ENCODE measurements at places on chromosomes 16 and 17.
A peak's percentile ranks its signal among the peaks of the same experiment; 100 is the strongest.

DNA sequence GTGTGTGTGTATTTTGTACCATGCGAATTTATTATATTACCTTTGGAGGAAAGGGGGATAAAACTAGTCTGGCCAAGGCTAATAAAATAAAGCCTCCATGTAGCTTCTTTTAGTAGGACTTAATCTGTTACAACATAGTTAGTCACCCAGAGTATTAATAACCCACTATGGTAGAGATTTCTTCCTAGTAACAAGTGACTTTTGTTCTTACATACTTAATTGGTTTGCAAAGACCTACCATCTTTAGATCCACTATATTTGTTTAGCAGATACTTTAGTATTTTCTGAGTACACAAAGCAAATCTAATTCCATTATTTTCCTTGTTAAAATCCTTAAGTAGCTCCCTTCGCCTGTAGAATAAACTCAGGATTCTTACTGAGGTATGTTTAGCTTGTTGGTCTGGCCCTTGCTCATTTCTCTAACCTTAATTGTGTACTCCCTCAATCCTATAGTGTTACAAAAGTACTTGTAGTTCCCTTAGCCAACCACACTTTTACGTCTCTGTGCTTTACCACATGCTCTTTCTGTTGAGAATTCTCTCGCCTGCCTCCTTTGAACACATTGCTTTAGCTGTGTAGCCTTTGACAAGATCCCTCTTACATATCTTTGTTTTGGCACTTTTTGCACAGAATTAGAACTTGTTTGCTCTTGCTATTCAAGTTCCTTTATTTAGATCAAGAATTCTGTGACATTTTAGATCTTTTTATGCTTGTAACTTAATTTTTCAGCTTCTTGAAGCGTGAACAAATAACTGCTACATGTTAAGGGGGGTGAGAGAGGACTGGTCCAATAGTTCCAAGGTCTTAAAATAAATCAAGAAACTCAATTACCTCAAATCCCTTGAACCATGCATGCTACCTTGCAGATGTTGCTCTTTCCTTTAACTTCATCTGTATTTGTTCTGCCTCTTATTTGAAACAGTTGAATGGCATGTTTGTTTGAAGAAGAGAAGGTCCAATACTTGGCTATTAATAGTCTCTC lies 23.8 kb downstream of the CLTC start:
- DNase-seq: peak; percentile 29

GRCh38 chr17:54968988-54969332 lies 395 bp downstream of the STXBP4 start:
- DNase-seq: no peak

- DNase-seq: peak; percentile 78
These were observed 70.9 kb upstream of the KIFC3 start for GRCh38 chr16:57873218-57873617.

GRCh38 chr16:1075546-1075945 lies 3.0 kb downstream of the SSTR5 start:
- no peak for DNase-seq

GRCh38 chr16:59067205-59067604 lies 333.1 kb upstream of the GOT2 start:
- peak; percentile 9 for DNase-seq

DNA sequence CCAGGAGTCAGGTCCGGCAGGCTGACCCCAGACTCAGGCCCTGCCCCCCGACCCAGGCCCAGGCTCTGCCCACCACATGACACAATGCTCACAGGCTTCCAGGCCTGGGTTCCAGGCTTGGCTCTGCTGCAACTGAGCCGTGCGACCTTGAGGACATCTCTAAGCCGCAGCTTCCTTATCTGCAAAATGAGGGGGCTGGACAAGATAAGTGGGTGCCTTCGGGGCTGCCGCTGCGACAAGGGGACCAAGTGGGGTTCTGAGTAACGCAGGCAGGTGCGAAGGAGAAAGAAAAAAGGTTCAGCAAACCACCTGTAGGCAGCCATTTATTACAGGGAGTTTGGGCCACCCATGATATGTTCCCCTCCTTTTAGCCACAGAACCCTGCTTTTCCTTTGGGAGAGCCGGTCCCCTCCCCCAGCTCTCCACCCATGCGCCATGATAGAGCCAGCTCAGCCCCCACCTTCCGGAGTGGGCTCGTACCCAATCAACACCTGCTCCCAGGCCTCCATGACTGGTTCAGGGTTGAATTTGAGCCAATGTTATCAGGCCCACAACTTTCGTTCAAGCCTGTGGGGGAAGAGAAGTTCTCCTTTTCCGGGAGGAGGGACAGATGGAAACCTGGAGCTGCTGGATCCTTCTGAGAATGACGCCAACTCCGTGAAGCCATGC lies 38.2 kb downstream of the RTN4RL1 start:
- no peak for DNase-seq

- peak; percentile 76 for DNase-seq
These were observed 26.2 kb downstream of the ANKRD40 start for GRCh38 chr17:50681263-50682200.

GRCh38 chr17:3221850-3222249 lies 14.4 kb downstream of the OR1A1 start:
- DNase-seq: no peak

DNA sequence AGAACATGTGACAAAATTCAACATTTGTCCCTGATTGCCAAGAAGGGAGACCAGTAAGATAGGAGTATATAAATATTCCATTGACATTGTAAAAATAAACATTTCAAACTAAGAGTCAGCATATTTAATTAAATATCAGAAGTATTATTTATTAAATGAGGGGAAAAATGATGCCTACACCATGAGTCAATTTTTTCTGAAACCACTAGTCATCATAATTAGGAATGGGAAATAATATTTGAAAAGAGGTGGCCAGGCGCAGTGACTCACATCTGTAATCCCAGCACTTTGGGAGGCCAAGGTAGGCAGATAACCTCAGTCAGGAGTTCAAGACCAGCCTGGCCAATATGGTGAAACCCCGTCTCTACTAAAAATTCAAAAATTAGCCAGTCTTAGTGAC lies 2.1 kb downstream of the CMTM1 start:
- DNase-seq: no peak

GRCh38 chr16:12420661-12421209 lies 383.0 kb downstream of the CPPED1 start:
- DNase-seq: no peak

DNA sequence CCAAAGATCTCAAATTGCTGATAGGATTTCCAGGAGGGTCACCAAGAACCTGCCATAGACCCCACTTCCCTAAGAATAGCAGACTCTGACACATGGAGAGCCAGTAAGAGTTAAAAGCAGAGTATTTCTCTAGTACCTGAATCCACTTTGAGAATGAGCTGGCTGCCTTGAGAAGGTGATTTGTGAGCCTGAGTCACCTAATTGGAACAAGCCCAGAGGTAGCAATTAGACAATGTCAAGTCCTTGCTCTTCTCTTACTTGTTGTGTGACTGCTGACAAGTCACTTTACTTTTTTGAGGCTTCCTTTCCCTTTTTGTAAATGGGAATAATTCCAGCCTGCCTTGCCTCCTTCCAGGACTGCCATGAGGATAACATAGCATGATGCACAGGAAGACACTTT lies 76.1 kb upstream of the ASIC2 start:
- DNase-seq: no peak

GRCh38 chr17:320809-321385 lies 31.7 kb downstream of the RPH3AL start:
- no peak for DNase-seq

- DNase-seq: no peak
These were observed 75.4 kb upstream of the RBL2 start for GRCh38 chr16:53358884-53359283.

- DNase-seq: no peak
These were observed 8.8 kb upstream of the SUMO2 start for GRCh38 chr17:75191584-75191983.

- DNase-seq: no peak
These were observed 40.3 kb upstream of the BAHCC1 start for GRCh38 chr17:81354954-81355347.

DNA sequence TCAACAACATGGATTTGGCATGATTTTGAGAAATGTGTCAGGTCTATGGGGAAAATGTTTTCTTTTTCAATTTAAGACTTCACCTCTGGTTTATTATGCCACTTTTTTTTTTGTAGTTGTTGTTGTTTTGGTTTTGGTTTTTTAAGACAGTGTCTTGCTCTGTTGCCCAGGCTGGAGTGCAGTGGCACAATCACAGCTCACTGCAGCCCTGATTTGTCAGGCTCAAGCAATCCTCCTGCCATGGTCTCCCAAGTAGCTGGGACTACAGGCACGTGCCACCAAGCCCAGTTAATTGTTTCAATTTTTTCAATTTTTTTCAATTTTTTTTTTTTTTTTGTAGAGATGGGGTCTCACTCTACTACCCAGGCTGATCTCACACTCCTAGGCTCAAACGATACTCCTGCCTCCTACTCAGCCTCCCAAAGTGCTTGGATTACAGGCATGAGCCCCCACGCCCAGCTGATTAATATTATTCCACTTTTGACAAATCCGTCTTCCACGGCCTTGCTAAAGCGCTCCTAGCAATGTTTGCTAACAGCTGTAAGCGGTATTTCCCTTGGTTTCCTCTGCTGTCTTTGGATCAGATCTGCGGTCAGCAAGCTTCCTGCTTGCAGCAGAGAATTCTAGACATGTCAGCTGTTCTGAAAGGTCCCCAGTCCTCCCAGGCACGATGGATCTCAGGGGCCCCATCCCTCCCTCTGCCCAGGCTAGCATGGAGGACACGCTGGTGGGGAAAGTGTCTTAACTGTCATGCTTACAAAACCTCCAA lies 7.0 kb upstream of the MILR1 start:
- DNase-seq: no peak

- DNase-seq: no peak
These were observed 48.4 kb downstream of the PDPK1 start for GRCh38 chr16:2586241-2586640.

DNA sequence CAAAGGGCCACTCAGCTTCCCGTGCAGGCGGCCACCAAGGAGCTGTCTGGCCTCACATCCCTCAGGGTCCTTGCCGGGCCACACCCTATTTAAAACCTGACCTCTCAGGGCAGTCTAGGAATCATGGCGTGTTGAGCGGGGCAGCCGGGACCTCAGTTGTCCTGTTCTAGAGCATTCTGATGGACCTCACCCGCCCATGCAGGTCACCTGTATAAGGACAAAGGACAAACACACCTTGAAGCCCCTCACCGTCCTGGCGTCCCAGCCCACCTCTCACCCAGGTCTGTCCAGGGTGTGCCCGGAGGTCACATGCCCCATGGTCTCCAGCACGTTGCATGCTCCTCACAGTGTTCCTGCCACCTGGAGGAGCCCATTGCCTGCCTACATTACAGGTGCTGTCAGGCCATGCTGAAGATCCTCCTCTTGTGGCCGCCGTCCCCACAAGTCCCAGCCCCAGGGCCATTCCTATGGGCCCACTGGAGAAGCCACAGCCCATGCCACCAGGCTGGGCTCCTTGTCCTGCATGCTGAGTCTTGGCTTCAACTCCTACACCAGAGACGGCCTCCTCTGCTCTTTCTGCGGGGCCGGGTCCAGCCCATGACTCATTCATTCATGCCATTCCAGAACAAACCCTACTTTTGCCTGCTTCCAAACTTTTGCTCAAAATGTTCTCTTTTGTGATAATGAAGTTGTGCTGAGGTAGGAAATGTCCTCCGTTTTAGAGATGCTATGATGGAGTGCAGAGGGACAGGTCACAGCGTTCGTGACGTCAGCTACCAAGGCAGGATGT lies 46.3 kb downstream of the PEMT start:
- no peak for DNase-seq

- no peak for DNase-seq
These were observed 25.1 kb upstream of the DNAH17 start for GRCh38 chr17:78602246-78602645.

DNA sequence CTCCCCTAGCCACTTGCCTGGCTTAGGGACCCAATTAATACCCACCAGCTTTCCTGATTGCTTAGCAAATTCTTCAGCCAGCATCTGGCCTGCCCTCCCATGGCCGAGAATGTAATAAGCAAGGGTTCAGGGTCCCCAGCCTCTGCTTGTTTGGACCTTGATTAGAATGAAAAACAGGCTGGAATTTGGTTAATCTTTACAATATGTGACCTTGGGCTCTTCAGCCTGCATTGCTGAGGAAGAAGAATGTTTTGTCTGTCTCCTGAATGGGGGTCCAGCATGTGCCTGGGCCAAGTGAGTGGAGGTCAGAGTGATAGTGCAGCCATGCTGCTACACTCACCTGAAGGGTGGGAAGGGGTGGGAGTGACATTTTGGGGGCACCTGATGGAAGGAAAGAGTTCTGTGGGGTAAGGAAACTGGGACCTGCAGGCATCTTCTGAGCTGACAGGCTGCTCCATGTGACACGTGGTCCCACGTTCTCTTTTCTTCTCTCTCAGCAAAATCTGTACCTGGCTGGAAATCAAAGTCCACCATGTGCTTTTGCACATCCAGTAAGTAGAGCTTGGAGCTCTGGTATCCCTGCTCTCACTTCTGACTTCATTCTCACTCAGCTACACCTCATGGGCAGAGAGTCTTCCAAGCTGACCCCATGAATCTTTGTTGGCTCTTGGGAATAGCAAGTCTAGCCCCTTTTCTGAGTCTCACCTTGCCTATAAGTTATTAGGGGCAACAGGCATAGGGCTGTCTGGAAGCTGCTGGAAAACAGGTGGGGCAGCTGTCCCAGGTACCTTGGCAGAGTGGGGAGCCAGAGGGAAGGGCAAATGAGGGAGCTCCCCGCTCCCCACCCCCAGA lies 5.3 kb downstream of the TMEM106A start:
- DNase-seq: no peak

DNA sequence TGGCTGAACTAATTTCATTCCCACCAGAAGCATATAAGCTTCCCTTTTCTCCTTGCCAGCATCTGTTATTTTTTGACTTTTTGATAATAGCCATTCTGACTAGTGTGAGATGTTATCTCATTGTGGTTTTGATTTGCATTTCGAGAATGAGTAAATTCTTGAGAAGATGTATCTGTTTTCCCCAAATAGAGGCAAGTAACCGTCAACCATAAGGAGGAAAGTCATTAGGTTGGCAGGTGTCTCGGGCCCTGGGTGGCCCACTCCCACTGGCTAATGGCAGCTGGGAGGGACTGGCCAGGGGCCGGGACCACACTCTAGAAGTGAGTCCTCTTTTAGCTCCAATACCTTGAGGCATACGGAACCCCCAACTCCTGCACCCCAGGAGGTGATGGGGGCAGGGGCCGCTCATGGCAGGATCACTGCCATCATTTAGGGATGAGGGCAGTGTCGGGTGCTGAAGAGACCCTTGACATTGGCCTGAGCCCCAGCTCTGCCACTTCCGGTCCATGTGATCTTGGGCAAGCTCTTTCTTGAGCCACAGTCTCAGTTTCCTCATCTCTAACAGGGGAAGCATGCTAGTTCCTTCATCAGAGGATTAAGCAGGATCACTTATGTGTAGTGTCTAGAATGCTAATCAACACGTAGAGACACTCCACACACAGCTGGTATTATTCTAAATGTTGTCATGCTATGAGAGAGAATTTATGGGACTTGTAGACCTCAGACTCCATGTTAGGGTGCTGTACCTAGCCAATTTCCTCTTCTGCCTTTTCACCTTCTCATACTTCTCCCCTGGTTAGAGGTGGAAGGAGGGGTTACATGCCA lies 44.3 kb downstream of the RGS9 start:
- DNase-seq: no peak

DNA sequence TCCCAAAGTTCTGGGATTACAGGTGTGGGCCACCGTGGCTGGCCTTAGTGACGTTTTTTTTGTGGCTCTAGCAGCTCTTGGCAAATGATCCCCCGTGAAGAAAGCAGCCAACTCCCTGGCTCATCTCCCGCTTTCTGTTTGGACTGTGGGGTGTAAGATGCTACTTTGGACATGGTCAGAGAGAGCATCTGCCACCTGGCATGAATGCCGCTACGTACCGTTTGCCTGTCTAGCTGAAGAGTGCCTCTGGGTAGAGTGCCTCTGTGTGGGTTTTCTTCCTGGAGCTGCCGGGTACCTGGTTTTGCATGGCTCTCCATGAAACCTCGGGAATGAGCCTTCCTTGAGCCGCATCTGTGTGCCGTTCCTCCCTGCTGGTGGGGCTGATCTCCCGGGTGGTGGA lies 34.3 kb downstream of the NDEL1 start:
- DNase-seq: no peak

Measured in NCI-H510A treated with DMSO at 0.1 percent for 48 hours (cell line).